ENCODE measurements at places on chromosomes 5 and 9.

GRCh38 chr9:4126184-4126865 is 173.5 kb downstream of the GLIS3 start:
- peak; percentile 87 for DNase-seq

DNA sequence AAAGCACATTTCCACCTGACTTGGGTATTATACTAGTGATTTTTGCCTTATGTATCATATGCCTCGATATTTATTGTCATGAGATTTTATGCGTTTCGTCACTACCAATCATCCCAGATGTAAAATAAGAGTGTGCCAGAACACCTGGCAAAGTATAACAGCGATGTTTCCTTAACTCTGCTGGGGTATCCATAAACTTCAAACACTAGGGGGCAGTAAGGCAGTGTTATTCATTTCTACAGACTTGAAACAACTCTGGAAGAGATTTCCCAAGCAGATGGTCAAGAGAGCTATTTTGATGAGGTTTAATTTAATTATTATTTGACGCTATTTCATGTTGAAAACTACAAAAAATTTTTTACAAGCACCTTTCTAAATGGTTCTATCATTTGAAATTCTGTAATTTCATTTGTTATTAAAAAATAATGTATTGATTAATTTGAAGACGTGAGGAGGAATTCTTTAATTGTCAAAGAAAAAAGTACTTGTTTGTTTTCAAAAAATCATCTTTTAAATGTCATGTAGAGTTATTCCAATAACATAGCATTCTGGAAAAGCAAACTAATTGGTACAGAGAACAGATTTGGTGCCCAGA is 388.5 kb upstream of the CTNND2 start:
- no peak for DNase-seq

DNA sequence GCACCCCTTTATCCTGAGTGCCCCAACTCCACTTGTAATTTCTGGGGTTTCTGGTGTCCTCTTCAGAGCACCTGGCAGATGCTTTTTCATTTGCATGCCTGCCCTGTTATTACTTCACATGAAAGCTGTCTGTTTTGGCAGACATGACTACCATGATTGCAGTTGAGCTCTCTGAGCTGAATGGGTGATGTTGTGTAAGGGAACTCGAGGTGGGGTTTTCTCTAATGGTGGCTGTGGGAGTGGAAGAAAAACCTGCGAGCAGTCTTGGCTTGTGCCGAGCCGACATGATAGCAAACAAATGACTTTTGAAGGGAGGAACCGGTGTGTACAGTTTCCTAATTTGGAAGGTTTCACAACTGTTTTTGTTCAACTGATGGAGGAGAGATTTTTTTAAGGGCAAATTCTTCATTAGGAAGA is 196.2 kb downstream of the AOPEP start:
- peak; percentile 91 for DNase-seq

- no peak for DNase-seq
These were observed 651.8 kb downstream of the SEMA5A start for GRCh38 chr5:8894031-8894430.

DNA sequence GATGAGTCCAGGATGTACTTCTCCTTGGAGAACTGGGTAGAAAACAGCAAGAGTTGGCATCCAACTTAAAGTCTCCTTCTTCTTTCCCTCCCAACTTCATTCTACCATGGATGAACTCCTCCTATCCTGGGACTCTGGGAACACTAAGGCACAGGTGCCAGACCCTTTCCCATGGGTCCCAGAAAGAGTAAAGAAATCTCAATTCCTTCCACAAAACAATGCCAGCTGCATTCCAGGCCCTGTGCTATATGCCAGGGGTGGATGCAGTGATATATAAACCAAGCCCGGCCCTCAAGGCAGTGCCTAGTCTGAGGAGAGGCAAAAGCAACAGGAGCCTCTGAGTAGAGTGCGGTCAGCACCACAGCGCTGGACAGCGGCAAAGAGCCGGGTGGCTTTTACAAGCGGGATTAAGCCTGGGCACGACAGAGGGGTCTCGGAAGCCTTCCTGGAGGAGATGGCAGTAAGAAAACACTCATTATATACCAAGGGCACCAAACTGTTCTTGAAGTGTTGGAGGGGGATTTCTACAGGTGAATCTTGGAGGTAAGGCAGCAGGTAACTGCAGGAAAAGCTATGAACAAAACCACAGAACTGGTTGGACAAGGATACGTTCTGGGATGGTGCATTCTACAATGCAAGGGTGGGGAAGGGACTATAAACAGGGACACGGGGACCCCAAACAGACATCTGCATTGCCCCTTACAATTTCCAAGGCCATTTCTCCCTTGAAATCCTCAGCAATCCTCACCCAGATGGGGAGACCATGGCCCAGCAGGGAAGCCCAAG is 16.4 kb upstream of the TOR2A start:
- DNase-seq: peak; percentile 12

- DNase-seq: peak; percentile 76
These were observed 1.4 kb upstream of the IPPK start for GRCh38 chr9:92671323-92671722.

GRCh38 chr5:55540525-55540924 is 5.8 kb upstream of the PLPP1 start:
- DNase-seq: no peak

GRCh38 chr9:77161966-77162365 is 15.4 kb upstream of the VPS13A start:
- peak; percentile 5 for DNase-seq

DNA sequence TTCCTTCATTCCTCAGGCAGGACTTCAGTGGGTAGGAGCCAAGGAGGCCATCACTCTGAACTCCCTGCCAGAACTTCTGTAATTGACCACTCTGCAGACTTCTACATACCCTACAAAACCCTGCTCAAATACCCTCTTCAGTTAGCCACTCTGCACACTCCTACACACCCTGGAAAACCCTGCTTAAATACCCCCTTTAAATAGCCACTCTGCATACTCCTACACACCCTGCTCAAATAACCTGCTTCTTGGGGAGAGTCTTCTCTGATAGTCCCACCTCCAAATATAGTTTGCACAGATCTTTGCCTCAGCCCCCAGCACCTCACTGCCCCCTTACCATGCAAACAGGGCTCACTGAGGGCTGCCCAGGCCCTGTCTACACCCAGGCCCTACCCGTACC is 18.6 kb upstream of the CARD19 start:
- no peak for DNase-seq

DNA sequence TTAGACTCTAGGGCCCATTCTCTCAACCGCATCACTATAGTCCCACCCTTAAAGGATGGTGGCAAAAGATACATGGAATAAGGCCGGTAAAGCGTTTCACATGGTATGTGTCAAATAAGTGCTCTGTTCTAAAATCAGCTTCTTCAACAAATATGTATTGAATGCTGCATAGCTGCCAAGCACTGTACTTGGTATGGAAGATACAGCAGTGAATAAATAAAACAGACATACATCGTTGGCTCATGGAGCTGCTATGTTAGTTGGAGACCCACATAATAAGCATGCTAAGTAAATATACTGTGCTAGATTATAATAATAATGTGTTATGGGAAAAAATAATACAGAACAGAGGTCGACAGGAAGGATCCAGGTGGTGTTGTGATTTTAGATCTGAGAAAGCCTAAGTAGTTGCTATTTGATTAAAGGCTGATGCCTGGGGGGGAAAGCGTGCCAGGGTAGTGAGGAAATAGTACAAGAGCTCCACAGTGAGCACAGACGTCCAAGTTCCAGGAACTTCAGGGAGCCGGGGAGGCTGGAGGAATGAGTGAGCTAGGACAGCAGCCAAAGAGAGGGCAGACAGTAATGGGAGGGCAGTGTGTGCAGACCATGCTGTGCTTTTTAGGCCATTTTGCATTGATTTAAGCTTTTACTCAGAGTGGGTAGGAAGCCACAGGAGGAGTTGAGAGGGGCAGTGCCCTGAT is 93.7 kb downstream of the JAKMIP2 start:
- no peak for DNase-seq

DNA sequence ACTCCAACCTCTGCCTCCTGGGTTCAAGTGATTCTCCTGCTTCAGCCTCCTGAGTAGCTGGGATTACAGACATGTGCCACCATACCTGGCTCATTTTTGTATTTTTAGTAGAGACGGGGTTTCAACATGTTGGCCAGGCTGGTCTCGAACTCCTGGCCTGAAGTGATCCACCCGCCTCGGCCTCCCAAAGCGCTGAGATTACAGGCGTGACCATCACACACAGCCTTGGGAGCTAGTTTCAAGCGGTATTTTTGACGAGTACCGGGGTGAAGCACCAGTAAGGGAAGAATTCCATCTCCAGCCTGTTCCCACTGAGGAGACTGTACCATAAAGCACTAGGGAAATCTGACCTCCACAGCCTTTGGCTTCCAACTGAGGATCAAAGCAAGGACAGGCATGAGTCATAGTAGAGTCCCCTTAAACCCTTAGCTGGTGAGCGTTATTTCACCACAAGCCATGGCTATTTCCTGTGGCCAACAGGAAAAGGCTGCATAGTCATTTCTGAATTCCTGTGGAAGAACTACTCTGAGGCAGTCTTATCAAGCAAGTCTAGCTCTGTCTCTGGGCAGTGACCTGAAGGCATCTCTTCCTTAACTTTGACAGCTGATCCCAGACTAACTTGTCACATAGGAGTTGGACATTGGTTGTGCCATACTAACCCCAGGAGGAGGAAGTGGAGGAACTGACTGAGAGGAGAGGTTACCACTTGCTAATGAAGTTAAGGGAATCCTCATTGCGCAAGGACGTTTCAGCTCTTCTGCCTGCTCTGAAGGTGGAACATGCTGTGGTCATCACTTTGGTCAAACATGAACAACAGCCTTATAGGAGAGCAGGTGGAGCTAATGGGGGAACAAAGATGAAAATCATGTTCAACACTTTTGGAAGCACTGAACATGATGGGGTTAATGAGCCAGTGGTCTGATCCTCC is 85.8 kb upstream of the DMRT1 start:
- DNase-seq: peak; percentile 93
